ENCODE measurements at places on chromosomes 4 and X. TPM values are rescaled to one million over a fixed set of nuclear protein-coding genes. Genes with fewer than 3 reads are reported as not detected.
A peak's percentile ranks its signal among the peaks of the same experiment; 100 is the strongest.

GRCh38 chr4:94757192-94758140, at the start of gene BMPR1B:
Gene BMPR1B (plus strand): TSS chr4:94757955. CDS start chr4:95104425, 346,470 bp downstream.
- peak within 1 kb of the TSS; percentile 71 for H3K27ac ChIP-seq
- H3K27me3 ChIP-seq, result peaks cover 72% of the 10 kb centered on the region
- H3K36me3 ChIP-seq, result no peaks in the 10 kb centered on the region
- H3K4me1 ChIP-seq, result peaks cover 16% of the 10 kb centered on the region
- H3K4me3 ChIP-seq, result peak within 1 kb of the TSS; percentile 91

DNA sequence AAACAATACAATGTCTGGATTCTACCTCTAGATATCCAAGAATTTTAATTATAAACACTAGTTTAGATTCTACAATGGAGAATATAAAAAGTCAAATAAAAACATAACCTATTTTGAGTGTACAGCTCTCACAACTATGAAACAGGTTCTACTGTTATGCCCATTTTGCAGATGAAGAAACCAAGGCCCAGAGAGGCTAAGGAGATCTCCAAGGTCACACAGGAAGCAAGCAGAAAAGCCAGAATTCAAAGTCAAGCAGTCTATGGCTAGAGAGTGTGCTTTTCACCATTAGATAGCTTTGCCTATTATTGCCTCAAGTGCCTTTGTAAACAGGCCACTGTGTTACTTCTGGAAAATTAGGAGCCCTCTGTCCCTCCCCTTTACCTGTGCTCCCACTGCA, 7.3 kb downstream of the TAPT1 start:
- peaks cover 8% of the 10 kb centered on the region for H3K36me3 ChIP-seq
- no peak for DNase-seq
- no peak overlapping the region for H3K4me3 ChIP-seq

GRCh38 chr4:53804719-53805118, 213.4 kb upstream of the LNX1 start:
- no peak for DNase-seq
- H3K27me3 ChIP-seq, result no peaks in the 10 kb centered on the region
- no peaks in the 10 kb centered on the region for H3K4me1 ChIP-seq
- no peak overlapping the region for H3K4me3 ChIP-seq
- no peak overlapping the region for H3K27ac ChIP-seq

- no peak overlapping the region for H3K27ac ChIP-seq
- no peak for DNase-seq
- no peak overlapping the region for H3K4me3 ChIP-seq
- no peaks in the 10 kb centered on the region for H3K36me3 ChIP-seq
Measured at GRCh38 chr4:19117022-19117421, 1095.5 kb upstream of the LCORL start.

The LRIT3 gene
- not detected for total RNA-seq

DNA sequence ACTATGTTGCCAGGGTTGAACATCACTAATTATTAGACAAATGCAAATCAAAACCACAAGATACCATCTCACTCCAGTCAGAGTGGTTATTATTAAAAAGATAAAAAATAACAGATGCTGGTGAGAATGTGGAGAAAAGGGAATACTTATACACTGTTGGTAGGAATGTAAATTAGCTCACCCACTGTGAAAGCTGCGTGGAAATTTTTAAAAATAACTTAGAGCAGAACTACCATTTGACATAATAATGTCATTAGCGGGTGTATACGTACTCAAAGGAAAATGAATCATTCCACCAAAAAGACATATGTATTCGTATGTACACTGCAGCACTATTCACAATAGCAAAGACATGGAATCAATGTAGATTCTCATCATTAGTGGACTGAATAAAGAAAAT, 48.6 kb upstream of the UGT2A1 start:
- no peak for DNase-seq
- H3K27me3 ChIP-seq, result no peaks in the 10 kb centered on the region
- no peaks in the 10 kb centered on the region for H3K4me1 ChIP-seq
- H3K27ac ChIP-seq, result no peak overlapping the region

GRCh38 chrX:68831405-68832100, 2.7 kb downstream of the EFNB1 start:
- no peaks in the 10 kb centered on the region for H3K36me3 ChIP-seq
- H3K27ac ChIP-seq, result peak overlapping the region; percentile 76
- no peaks in the 10 kb centered on the region for H3K27me3 ChIP-seq
- H3K4me1 ChIP-seq, result peaks cover 11% of the 10 kb centered on the region
- peak; percentile 36 for DNase-seq

The TRIM2 gene
- 83.1 TPM for total RNA-seq

GRCh38 chrX:11628399-11628798, 37.3 kb downstream of the ARHGAP6 start:
- no peaks in the 10 kb centered on the region for H3K27me3 ChIP-seq
- H3K4me1 ChIP-seq, result no peaks in the 10 kb centered on the region
- peaks cover 3% of the 10 kb centered on the region for H3K36me3 ChIP-seq

The KLF8 gene
- total RNA-seq, result 30.7 TPM

- no peak overlapping the region for H3K4me3 ChIP-seq
- H3K4me1 ChIP-seq, result no peaks in the 10 kb centered on the region
Measured at GRCh38 chrX:23276475-23276874, 58.2 kb upstream of the PTCHD1 start.

- peaks cover 4% of the 10 kb centered on the region for H3K4me1 ChIP-seq
- no peak overlapping the region for H3K27ac ChIP-seq
- H3K4me3 ChIP-seq, result no peak overlapping the region
- no peak for DNase-seq
Measured at GRCh38 chr4:187965726-187966125, 29.8 kb upstream of the ZFP42 start.

The STAG2 gene
- 89.5 TPM for total RNA-seq

DNA sequence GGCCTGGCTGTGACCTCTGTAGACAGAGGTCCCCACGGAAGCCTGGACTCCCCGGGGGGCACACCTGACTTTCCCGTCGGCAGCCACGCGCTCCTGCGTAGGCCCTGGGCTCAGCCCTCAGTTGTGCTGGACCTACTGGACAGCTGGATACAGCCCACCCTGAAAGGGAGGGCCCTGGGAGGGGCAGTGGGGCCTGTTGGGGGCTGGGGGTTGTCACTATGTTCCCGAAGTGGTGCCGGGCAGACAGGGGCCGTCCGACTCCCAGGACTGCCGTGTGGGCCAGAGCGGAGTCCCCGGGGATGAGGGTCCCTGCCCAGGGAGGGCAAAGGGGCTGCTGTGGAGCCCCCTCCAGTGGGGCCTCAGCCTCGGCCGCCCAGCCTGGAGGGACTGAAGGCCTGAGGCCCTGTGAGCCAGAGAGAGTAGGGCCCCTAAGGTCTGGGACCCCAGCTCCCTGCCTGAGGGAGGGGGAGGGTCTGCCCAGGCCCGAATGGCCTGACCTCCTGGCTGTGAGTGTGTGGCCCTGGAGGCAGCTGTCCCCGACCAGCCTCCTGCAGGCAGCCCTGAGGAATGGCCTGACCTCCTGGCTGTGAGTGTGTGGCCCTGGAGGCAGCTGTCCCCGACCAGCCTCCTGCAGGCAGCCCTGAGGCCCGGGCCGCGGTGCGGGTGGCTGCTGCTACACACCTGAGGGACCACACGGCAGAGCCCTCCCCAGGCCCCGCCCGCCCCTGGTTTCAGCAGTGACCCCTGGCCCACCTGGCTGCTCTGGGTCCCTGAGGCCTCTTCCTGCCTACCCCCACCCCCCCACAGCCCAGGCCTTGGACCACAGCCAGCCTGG, 25.8 kb downstream of the FGFRL1 start:
- peaks cover 10% of the 10 kb centered on the region for H3K4me1 ChIP-seq
- H3K27me3 ChIP-seq, result no peaks in the 10 kb centered on the region
- no peak overlapping the region for H3K4me3 ChIP-seq
- no peak overlapping the region for H3K27ac ChIP-seq

The EMCN gene
- 0.51 TPM for total RNA-seq

DNA sequence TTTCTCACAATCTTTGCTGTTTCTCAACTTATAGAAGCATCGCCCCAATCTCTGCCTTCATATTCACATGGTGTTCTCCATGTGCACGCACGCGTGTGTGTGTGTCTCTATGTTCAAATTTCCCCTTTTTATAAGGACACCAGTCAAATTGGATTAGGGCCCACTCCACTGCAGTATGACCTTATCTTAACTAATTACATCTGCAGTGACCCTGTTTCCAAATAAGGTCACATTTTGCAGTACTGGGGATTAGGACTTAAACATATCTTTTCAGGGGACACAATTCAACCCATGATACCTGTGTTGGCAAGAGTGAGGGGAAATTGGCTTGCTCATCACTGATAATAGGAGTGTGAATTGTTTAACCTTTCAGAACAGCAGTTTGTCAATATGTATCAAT, 66.5 kb upstream of the MAGEA10 start:
- H3K27me3 ChIP-seq, result no peaks in the 10 kb centered on the region
- H3K4me3 ChIP-seq, result no peak overlapping the region
- no peak for DNase-seq

The PASD1 gene
- not detected for total RNA-seq

The PCSK1N gene
- total RNA-seq, result 109 TPM

GRCh38 chr4:19913650-19914049, 338.1 kb upstream of the SLIT2 start:
- H3K4me3 ChIP-seq, result no peak overlapping the region
- no peak for DNase-seq
- H3K27ac ChIP-seq, result no peak overlapping the region
- no peaks in the 10 kb centered on the region for H3K36me3 ChIP-seq
- no peaks in the 10 kb centered on the region for H3K4me1 ChIP-seq
- H3K27me3 ChIP-seq, result peaks cover 5% of the 10 kb centered on the region

DNA sequence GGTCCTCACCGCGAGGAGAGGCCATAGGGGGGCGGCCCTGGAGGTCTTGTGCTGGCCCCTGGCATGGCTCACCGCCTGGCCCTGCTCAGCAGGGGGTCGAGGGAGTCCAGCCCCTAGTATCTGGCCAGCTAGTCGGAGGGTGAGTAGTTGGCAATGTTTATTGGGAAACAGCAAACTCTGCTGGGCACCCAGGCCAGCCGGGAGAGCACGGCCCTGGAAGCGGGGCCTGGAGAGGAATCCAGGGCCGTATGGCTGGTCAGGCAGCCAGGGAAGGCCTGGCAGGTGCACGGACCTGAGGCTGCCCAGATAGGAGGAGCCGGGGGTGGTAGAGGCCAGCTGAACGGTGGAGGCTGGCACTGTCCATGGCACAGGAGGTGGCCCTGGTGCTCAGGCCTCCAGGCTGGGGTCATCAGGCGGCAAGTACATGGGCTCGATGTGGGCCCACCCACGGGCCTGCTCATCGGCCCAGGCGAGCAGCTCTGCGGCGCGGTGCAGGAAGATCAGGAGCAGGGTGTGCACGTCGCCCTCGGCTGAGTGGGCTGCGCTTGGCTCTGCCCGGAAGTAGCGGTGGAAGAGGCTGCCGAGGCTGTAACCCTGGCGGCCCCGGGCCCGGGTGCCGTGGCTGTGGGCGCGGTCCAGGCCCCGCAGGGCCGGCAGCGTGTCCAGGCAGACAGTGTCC, 1.4 kb downstream of the TREX2 start:
- no peak for DNase-seq
- no peak overlapping the region for H3K4me3 ChIP-seq
- no peaks in the 10 kb centered on the region for H3K36me3 ChIP-seq
- H3K27me3 ChIP-seq, result no peaks in the 10 kb centered on the region
- no peak overlapping the region for H3K27ac ChIP-seq

DNA sequence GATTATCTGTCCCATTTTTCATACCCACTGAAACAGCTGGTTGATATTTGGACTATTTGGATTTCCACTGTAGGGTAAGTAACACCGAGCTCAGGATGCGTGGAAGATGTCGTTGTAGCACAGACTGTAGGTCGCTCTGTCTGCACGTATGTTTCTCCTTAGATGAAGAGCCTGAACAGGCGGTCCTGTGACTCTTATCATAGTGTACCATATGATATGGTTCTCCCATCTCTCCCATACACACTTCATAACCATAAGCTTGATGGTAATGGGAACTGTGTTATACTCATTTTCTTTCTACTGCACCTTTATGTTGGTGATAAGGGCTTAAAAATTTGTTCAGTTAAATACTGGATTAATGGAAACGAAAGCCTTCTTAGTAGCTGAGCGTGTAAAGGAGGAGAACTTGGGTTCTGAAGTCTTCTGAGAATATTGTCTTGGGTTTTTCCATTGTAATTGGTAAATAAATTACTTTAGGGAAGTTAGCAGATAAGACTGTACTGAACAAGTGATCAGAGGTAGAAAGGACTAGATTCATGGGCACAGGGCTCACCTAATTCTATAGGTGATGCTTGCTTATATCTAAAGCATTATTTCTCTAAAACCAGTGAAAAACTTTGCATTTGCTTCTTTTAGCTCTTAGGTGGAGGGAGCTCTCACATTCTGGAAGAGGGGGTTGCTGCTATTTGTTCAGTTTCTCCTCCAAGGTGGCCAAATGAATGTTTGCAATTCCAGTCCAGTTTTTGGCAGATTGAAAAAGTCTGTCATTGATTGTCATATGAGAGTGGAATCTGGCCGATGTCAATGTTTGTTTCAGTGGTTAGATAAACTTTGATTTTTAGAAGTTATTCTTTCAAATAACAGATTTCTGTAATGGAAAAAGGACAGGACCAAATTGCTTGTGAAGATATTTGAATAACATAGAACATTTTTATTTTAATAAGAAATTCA, 15.8 kb downstream of the SMAD1 start:
- H3K4me3 ChIP-seq, result no peak overlapping the region
- no peak overlapping the region for H3K27ac ChIP-seq
- no peaks in the 10 kb centered on the region for H3K27me3 ChIP-seq

The WDR44 gene
- total RNA-seq, result 9.3 TPM

DNA sequence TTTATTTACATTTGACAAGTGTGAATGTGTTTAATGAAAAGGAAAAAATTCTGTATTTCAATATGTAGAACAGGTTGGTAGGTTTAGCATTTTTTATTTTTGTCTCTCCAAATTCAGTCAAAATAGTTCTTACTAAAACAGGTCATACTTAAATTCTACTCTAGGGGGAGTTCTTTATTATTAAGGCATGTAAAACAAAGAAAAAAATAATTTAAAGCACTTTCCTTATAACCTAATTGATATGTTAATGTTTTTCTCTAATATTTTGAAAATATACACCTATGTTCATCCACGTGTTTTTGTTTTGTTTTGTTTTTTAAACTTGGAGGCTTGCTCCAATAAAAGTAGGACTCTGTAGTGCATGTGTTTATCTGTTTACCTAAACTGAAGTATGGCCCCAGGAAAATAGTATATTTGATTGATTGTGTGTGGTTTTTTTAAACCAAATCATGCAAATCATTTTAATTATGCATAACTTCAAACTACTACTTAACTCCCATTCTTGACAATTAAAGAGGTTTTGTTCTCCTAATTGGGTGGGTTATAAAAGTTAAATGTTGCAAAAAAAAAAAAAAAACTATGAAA, 562.7 kb downstream of the RPA4 start:
- H3K4me1 ChIP-seq, result peaks cover 22% of the 10 kb centered on the region
- H3K27ac ChIP-seq, result no peak overlapping the region
- no peaks in the 10 kb centered on the region for H3K36me3 ChIP-seq
- no peak overlapping the region for H3K4me3 ChIP-seq
- no peaks in the 10 kb centered on the region for H3K27me3 ChIP-seq
- no peak for DNase-seq

The OPHN1 gene
- total RNA-seq, result 5.6 TPM

The MBTPS2 gene
- 21.8 TPM for total RNA-seq
